ENCODE measurements at places on chromosomes 16 and 17.

DNA sequence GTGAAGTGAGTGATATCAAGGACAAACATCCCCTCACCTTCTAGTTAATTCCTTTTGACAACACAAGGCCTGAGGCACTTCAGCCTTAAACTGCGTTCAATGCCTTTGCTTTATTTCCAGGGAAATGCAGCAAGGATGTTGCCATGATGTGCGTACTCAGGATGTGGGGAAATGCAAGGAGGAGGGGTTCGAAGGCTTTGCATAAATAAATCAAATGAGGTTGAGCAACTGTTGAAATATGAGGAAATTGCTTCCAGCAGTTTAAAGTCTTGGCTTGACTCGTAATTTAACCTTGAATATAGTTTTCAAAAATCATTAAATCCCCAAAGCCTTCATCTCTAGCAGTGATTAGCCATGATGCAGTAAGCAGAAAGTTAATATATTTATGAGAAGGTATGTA is 81.8 kb upstream of the CCL2 start:
- DNase-seq: no peak

DNA sequence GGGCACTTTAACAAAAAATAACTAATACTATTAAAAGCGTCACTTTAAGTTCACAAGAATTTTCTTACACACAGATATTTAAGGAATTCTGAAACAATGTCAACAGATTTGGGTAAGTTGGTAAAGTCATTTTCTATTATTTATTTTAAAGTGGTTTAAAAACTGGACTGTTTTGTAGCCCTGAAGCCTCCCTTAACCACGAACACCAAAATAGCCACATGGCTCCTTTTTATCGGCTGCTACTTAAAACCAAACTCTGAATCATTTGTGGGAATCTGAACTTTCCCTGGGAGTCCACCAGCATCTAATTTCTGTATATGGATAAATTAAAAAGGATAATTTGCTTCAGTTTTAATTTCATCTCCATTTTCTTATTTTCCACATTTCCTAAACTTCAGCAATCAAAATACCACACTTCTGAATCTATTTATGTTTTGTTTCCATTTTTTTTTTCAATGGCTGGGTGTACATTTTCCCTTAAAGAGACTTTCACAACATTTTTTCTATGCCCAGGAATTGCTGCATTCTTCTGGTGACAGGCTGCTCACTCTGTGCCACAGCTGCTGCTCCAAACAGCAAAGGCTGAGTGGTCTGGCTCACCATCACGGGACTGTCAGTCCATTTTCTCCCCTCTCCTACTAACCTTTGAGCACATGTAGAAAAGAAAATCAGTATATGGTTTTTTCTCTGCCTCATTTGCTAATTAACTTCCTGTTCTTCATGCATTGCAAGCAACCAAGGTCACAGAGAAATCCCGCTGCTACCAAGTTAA is 255.5 kb upstream of the KCNJ16 start:
- peak; percentile 23 for DNase-seq

DNA sequence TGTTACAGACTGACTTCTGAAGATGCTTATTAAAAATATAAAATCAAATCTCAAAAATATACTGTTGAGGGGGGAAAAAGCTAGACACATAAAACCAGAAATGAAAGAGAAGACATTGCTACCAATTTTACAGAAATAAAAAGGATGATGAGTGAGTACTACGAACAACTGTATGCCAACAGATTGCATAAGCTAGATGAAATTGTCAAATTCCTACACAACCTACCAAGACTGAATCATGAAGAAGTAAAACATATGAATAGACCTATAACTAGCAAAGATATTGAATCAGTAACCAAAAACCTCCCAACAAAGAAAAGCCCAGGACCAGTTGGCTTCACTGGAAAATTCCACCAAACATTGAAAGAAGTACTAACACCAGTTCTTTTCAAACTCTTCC is 3.5 kb upstream of the CAPNS2 start:
- DNase-seq: no peak

- DNase-seq: no peak
Observed at GRCh38 chr16:57023541-57024249, 34.3 kb downstream of the NLRC5 start.

- no peak for DNase-seq
Observed at GRCh38 chr16:89113661-89114060, 20.0 kb downstream of the ACSF3 start.

GRCh38 chr17:9897372-9897968 is 7.6 kb downstream of the RCVRN start:
- DNase-seq: no peak

- no peak for DNase-seq
Observed at GRCh38 chr16:66020642-66021041, 345.8 kb upstream of the CDH5 start.

GRCh38 chr17:72273289-72274056 is 152.7 kb downstream of the SOX9 start:
- peak; percentile 24 for DNase-seq

DNA sequence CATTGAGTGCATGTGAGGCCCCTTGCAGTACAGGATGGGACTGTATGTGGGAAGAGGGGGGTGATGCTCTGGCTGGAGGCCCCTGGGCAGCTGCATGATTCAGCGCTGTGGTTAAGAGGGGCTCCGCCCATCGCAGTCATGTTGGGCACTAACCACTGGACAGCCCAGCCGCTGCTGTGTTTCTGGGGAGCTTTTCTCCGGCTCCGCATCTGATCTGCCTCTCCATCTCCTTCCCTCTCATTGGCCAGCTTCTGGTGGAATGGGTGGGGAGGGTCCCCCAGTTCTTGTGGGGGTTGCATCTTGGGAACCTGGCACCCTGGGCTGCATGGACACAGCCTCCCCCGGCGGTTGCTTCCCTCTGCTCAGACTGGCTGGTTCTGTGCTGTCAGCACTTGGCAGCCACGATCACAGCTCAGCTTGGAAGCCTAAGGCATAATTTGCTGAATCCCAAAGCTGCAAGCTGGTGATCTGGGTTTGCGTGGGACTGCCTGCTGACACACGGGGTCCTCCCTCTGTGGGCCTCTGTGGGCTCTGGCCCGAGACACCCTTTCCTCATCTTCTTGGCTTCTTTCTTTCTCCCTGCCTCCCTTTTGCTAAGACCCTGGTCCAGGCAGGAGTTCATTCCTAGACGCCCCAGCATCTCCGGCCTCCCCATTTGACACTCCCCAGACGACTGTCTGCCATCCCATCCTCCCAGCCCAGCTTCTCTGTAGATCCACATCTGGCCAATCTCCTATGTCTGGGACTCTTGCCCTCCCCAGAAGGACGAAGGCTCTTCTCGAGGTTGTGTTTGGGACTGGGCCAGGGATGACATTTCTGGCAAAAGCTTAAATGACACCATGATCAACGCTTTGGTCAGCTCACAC is 168.3 kb downstream of the SEC14L1 start:
- DNase-seq: peak; percentile 80

DNA sequence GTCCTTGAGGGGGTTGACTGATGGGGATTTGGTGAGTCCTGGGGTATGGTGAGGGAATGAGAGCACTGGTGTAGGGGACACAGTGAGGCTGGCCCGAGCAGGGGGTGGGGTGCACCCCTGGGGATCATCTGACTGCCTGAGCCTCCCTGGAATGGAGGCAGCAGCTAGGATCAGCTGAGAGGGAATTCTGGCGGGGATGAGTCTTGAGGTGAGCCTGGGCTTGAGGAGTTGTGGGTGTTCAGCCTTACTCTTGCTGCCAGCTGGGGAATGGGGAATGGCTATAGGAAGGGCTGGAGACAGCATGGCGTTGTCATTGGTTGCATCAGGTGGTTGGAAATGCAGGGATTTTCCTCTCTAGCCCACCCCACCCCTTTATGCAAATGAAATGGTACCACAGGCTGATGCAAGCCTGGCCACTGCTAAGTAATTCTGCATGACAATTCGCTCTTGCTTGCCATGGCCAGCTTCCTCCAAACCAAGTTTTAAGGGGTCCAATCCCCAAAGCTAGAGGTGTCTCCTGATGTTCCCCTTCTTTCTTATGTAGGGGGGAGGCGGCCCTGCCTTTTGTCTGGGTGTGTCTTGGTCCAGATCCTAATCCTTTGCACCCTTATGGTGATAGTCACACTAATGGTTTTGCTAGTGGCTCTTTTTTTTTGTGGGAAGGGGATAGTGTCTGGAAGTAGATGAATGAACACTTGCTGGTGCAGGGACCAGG is 7.5 kb downstream of the NFE2L1 start:
- no peak for DNase-seq

DNA sequence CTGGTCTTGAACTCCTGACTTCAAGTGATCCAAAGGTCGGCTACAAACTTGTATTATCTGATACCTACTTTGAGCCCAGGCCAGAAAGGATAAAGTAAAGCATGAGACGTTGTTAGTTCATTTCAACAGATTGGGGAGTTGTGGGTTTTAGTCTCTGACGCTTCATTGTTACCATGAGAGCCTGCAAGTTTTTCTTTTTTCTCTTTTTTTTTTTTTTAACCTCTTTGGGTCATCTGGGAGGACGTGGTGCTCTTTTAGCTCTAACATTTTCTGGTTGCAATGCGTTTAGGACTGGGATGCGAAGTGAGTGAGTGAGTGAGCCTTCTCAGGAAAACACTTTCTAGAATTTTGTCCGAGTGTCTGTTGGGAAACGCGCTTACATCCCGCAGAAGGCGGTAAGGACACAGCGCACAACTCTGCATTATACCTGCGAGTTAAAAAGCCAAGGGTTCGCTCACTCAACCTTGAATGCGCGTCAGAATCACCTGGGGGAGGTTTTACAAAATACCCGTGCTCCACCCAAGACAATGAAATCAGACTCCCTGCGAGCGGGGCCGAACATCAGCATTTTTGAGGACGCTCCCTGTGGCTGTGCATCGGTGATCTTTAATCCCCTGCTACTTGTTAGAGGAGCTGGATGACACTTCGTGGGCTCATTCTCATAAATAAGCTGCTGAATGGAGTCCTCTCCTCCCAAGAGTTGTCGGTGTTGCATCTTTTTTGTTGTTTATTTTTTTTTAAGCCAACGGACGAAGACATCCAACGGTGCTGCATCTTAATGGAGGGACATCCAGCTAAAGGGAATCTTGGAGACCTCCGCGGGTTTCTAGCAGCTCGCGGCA is 629 bp upstream of the RNF135 start:
- DNase-seq: peak; percentile 46

DNA sequence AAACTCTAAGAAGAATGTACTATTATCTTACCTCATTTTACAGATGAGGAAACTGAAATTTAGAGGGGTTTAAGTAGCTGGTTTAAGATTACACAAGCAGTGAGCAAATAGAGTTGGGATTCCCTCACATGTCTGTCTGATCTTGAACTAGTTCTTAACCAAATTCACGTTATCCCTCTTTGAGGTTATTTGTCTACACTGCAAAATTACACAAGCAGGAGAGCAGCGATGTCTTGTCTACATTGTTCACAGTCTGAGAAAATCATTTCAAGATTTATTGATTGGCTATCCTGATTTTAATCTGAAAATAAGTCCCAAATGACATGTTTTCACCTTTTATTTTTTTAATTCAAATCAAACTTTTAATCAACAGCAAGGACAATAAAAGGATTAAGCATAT is 56.9 kb downstream of the SOX9 start:
- no peak for DNase-seq

- no peak for DNase-seq
Observed at GRCh38 chr17:39447561-39447960, 3.5 kb downstream of the MED1 start.

- no peak for DNase-seq
Observed at GRCh38 chr16:21236831-21237230, 3.3 kb downstream of the ANKS4B start.

GRCh38 chr17:61129267-61130254 is 270.1 kb upstream of the TBX2 start:
- no peak for DNase-seq

DNA sequence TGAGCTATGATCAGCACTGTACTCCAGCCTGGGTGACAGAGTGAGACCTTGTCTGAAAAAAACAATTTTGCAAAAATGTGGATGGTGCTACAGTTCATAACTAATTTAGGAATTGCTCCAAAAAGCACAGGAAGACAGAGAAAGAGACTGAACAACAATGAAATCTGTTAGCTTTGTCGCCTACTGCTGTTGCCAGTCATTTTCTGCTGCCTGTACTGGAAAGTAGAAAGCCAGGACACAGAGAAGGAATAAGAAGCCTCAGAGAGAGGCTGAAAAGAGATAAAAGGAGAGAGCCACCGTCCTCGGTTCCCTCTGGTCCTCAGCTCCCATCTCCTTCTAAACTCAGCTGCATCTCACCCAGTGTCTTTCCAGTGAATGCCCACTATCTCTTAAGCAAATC is 8.6 kb upstream of the TMC7 start:
- no peak for DNase-seq

GRCh38 chr16:59783191-59783590 is 1049.1 kb upstream of the GOT2 start:
- DNase-seq: no peak

DNA sequence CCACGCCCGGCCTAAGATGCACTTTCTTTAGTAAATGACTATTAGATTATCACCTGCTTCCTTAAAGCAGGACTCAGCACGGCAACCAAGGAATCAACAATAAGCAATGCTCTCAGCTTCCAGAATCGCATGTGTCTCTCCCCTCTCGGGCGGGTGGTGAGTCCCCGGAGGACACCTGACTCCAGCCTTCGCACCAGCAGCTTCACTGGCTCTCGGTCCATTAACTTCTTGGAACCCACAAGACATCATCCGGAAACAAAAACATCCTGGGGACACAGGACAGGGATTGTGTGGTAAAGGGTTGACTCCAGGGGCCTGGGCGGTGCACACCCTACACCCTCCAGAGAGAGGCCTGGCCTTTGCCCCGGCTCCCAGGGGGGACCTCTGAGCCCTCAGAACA is 22.7 kb downstream of the UTS2R start:
- no peak for DNase-seq

GRCh38 chr16:25177512-25177830 is 39.3 kb upstream of the AQP8 start:
- DNase-seq: no peak

DNA sequence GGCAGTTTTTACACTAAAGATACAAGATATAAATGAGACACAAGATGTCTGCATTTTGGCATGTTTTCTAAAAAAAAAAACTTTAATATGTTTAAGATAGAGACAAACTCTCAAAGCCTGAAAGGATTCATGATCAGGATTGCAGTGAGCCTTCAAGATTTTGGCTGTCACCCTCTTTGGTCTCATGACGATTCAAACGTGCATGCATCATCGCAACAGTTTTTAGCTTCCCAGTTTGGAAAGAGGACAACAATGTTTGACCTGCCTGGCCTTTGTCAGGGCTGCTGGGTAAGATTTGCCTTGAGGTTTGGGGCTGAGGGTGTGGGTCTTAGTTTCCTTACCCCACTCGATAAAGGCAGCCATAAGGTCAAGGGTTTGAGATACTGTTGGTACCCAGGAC is 134.1 kb downstream of the RGS9 start:
- peak; percentile 56 for DNase-seq

DNA sequence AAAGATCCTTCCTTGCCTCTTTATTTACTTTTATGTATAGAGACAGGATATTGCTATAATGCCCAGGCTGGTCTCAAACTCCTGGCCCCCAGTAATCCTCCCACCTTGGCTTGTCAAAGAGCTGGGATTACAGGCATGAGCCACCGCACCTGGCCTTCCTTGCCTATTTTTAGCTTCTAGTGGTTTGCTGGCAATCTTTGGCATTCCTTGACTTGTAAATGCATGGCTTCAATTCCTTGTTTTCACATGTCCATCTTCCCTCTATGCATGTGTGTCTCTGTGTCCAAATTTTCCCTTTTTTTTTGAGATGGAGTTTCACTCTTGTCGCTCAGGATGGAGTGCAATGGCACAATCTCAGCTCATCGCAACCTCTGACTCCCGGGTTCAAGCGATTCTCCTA is 22.5 kb downstream of the HEXIM2 start:
- DNase-seq: no peak

- peak; percentile 34 for DNase-seq
Observed at GRCh38 chr17:58487589-58488427, at the start of gene HSF5. Gene HSF5, minus strand, starts transcription at chr17:58488408. Its CDS starts 134 bp downstream, at chr17:58488274.
